ENCODE measurements at places on chromosomes 7 and 10.

DNA sequence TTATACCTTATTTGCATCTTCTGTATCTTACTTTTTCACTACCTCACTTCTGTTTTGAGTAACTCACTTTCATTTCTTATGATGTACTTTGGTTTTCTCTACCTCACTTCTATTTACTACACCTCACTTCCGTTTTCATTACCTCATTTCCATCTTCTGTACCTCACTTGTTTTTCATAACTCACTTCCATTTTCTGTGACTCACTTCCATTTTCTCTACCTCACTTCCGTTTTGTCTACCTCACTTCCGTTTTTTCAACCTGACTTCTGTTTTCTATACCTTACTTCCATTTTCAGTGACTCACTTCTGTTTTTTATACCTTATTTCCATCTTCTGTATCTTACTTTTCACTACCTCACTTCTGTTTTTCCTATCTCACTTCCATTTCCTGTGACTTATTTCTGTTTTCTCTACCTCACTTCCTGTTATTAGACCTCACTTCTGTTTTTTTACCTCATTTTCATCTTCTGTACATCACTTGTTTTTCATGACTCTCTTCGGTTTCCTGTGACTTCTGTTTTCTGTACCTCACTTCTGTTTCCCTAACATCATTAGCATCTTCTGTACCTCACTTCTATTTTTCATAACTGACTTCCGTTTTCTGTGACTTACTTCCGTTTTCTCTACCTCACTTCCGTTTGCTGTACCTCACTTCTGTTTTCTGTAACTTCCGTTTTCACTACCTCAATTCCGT, 493.1 kb upstream of the AKR1E2 start:
- no peak for DNase-seq

DNA sequence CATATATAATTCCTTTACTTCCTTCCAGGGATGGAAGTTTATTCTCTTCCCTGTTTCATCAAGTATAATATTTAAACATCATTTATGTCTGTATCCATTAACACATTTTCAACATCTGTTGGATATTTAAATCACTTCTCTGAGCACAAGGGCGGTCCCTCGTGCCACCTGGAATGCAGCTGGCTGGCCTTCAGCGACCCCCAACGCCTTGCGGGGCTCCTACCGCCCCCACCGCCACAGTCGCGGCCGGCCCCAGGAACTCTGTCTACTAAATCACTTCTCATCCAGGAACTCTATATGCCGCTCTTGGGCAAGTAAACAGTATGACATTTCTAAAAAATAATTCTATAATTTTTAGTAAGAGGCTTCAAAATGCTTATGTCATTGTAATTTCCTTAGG, 221.1 kb upstream of the PTN start:
- no peak for DNase-seq

- DNase-seq = no peak
Measured at GRCh38 chr7:148697256-148698006, 1.3 kb upstream of the CUL1 start.

DNA sequence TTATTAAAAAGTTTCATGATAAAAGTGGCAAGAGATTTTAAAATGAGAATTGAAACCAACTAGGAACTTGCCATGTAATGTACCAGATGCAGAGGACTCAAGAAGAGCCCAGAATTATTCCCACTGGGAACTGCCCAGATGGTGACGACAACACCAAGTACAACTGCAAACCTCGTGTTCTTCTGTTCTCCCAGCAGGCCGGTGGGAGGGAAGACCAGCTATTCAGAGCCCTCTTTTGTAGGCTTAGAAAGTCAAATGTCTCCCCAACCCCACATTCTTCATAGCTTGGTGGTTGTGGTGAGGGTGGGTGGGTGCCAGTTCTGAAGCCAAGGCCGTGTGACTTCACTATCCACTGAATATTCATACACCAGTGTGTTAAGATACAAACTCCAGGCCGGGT, 54.3 kb upstream of the ITGB1 start:
- DNase-seq = no peak

DNA sequence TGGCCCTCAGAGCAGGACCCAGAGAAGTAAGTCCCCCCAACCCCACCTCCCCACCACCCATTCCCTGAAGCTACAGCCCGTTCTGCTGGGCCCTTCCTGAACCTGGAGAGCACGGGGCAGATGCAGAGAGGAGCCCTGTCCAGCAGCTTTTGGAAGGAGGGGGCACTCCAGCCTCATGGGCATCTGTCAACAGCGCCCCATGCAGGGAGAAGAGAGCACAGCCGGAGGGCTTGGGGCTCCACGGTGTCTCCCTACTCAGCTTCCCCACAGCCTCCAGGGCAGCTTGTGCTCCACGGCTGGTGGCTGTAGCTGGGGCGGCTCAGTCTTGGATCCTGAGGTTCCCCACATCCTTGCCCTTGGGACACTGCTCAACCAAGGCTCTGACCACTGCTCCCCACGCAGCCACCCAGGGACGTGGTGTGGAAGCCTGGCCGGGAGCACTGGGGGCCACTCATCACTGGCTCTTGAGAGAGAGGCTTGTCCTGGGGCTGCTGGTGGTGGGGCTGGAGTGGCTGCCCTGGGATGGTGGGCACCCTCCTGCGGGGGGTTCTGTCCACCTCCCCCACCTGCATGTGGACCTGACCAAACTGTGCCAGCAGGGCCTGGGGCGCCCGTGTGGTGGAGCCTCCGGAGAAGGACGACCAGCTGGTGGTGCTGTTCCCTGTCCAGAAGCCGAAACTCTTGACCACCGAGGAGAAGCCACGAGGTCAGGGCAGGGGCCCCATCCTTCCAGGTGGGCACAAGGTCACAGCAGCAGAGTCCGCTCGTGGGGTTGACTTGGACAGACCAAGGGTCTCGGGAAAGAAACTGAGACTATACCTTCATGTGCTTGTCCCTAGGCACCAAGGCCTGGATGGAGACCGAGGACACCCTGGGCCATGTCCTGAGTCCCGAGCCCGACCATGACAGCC, 4.5 kb downstream of the PRAP1 start:
- DNase-seq = no peak

GRCh38 chr7:11319491-11320274, 346.0 kb downstream of the PHF14 start:
- no peak for DNase-seq

GRCh38 chr7:13603661-13604060, 385.8 kb downstream of the ETV1 start:
- no peak for DNase-seq

- DNase-seq = no peak
Measured at GRCh38 chr7:101486433-101487104, 123.9 kb downstream of the COL26A1 start.

DNA sequence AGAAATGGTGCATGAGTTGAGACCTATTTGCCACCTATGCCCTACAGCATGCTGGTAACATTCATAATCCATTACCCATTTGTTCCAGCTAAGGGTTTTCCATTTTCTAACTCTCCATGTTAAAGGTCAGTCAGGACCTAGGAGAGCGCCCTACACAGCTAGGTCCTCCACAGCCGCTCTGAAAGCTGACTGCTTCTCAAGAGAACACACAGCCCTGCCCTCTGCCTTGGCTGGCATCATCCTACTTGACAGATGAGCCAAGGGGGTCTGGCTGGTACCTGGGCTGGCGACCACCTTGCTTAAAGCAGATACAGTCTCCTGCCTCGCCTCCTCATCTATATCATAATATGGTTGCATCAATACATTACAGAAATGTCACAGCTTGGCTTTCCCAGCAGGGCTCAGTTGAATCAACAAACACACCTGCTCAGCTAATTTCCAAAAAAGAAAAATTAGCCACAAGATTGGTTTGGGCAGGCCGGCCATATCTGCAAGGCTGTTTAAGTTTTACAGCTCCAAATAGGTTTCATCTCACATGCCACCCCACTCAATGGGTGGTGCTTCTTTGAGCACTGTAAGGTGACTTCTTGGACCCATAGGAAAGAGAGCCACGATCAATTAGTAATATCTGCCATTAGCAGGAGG, 17.3 kb downstream of the TLL2 start:
- DNase-seq = no peak

- peak; percentile 9 for DNase-seq
Measured at GRCh38 chr7:111091593-111092358, 849 bp downstream of the LRRN3 start.
